ENCODE measurements at places on chromosomes 1 and 21.

DNA sequence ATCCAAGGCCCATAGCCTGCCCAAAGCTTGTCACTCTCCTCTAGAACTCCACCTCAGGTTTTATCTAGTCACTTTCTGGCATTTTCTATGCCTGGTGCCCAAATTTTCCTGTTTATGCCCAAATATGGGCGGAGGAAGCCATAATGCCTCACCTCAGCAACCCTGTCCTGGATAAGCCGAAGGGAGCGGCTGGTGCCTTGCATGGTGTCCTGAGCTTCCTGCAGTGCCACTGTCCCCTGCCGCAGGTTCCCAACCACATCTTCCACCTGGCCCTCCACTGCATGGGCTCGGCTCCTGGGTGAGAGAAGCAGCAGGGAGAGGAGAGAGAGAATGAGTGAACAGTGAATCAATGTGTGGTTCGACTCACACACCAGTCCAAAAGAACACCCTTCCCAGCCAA lies 34.2 kb downstream of the CAMK1G start:
- no peak for DNase-seq

DNA sequence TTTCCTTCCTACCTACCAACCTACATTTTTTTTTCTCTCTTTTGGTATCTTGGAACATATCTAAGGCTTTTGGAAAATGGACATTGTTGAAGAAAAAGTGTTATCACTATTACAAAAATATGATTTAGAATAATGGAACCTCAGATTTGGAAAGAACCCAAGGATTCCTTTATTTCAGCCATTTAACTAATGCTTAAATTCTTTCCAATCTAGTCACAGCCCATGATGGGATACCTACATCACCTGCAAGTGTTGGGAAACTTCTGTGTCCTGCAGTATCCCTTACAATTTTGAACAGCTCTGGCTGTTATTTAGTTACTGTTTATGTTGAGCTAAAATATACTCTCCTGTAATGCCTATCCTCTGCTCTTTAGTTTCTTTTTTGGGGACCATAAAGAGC lies 22.3 kb upstream of the APOBEC4 start:
- DNase-seq = no peak

- no peak for DNase-seq
These were observed 33.9 kb downstream of the GALNT2 start for GRCh38 chr1:230100932-230101331.

DNA sequence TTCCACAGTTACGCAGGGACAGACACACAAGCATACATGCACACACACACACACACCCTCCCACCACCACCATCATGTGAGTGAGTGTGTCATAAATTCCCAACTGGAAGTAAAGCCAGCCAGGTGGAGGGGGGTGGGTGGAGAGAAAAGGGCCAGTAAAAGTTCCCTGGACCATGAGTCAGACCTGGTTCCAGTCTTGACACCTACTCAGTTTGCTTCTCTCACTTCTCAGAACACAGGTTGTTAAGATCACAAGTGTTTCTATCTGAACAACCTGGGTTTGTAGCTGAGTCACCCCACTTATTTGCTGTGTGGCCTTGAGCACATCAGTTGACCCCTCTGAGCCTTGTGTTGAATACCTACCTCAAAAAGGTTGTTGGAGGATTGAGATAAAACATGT lies 9.6 kb downstream of the EPHA10 start:
- DNase-seq = no peak

DNA sequence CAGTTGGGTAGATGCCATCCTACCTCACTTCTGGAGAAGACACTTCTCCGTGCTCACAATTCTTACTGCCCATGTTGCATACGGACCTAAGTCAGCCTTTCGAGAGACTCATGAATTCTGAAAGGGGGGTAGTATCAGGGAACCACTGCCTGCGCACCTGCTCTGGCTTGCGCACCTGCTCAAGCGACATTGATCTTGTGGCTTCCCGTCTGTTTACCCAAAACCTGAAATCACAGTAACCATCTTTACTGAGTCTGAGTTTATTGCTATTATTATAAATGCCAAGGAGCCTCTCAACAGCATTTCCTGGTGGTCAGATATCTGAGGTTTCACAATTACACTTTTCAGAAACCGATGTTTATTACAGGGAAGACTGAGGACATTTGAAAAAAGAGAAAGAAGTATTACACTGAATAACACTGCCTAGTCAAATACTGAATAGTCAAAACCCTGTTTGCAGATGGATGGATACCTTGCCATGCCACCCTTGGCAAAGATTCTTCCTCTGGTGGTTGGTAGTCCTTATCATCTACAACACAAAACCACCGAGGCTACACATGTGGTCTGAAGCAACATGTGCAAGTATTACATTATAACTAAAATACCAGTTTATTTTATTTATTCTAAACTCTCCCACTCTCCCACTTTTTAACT lies 208.7 kb downstream of the SIPA1L2 start:
- DNase-seq = no peak

DNA sequence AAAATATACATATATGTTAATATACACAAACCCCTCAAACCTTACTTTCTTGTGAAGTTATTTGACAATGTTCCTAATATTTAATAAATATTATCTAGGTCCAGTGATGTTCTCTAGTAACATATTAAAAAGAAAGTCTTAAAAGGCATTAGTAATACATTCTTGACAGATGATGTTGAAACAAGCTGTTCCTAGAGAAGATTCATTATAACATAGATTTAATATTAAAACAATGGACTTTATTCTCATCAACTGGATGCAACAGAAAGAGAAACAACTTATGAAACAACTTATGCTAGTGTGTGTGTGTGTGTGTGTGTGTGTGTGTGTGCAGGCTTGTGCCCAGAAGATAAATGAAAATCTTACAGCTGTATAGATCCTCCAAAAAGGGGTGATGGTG lies 68.5 kb upstream of the PLXNA2 start:
- no peak for DNase-seq

GRCh38 chr1:180288940-180289339 lies 58.9 kb downstream of the LHX4 start:
- no peak for DNase-seq

DNA sequence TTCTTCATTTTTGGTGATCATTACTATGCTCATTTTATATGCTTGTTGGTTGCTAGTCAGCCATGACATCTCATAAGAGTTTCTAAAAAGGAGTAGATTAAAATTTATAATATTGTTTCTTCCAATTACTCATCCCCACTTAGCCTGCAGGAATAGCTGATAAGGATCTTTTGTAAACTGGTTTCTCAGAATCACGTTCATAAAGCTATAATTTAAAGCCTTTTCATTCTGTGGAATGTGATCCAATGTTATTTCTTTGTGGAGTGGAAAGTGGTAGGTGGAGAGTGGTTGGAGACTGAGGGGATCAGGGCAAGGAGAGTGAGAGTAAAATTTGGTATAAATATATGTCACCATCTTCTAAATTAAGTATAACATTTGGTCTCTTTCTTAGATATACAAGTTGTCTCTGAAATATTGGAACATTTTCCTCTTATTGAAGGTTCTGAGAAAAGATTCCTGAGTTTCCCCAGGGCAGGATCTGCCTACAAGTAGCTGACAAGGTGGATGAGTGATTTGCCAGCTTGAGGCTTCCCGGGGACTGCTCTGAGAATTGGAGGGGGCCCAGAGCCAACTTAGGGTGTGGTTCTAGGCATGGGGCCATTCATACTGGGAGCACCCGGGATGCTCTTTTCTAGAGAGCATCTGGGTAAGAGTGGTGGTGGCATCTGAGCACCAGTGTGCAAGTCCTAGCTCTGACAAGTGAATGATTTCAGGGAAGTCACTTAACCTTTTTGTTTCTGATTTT lies 116.4 kb downstream of the TBX19 start:
- DNase-seq = no peak

GRCh38 chr1:39676948-39677548 lies 5.1 kb upstream of the NT5C1A start:
- no peak for DNase-seq

DNA sequence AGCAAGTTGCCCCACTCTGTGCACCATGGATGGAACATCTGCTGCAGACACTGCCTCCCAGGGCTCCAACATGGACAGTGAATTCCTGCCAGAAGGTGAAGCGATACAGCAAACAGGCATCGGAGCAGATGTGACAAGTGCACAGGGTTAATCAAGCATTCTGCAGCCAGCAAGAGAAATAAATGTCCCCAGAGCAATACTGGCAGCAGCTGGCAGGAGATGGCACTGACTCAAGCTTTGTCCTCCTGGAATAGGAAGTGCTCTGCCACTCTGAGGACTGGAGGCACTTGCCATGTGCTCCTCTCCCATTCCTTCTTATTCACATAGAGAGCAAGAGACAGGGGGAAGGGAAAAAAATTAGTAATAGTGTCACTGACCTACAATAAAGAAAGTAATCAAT lies 402.7 kb upstream of the DAB1 start:
- DNase-seq = no peak

DNA sequence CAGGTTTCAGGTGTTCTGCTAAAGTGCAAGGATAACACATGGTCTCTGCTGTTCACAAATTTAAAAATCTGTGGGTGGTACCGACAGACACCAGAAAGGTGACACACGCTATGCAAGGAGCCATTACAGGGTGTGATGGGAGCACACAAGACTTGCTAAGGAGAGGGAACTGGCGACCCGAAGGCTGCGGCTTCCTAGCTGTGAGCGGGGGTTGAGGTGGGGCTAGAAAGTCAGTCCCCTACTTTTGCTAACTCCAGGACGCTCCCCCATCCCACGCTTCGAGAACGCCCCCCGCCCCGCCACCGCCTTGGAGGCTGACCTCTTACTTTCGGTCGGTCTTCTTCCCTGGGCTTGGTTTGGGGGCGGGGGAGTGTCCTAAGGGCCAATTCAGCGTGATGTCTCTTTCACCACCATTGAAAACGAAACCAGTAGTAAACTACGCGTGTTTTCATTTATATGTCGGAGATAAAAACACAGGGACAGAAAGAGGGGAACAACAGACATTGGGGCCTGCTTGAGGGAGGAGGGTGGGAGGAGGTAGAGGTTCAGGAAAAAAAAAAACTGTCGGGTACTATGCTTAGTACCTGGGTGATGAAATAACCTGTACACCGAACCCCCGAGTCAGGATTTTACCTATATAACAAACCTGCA lies 1.1 kb downstream of the CKS1B start:
- DNase-seq = peak; percentile 57

GRCh38 chr1:117985973-117986372 lies 56.4 kb downstream of the WDR3 start:
- DNase-seq = no peak

GRCh38 chr1:218584418-218585155 lies 239.5 kb downstream of the TGFB2 start:
- DNase-seq = no peak

Data from CD14-positive monocyte (primary cell).